ENCODE measurements at places on chromosomes 5 and 9.

DNA sequence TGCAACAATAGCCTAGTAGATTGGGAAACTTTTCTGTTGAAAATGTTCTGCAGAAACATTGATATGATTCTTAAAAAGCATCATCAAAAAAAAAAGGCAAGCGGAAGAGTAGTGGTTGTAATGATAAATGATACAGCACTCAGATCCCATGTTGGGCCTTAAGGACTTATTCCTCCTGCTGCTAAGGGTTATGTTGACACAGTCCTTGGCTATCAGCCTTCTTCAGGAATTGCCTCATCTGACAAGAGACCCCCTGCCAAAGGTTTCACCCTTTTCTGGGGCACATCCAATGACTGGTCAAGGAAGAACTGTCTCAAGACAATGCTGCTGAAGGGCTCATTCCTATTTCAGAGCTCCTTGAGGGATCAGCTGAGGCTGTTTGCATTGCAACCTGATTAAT, 44.3 kb upstream of the MAMDC2 start:
- no peak for DNase-seq

DNA sequence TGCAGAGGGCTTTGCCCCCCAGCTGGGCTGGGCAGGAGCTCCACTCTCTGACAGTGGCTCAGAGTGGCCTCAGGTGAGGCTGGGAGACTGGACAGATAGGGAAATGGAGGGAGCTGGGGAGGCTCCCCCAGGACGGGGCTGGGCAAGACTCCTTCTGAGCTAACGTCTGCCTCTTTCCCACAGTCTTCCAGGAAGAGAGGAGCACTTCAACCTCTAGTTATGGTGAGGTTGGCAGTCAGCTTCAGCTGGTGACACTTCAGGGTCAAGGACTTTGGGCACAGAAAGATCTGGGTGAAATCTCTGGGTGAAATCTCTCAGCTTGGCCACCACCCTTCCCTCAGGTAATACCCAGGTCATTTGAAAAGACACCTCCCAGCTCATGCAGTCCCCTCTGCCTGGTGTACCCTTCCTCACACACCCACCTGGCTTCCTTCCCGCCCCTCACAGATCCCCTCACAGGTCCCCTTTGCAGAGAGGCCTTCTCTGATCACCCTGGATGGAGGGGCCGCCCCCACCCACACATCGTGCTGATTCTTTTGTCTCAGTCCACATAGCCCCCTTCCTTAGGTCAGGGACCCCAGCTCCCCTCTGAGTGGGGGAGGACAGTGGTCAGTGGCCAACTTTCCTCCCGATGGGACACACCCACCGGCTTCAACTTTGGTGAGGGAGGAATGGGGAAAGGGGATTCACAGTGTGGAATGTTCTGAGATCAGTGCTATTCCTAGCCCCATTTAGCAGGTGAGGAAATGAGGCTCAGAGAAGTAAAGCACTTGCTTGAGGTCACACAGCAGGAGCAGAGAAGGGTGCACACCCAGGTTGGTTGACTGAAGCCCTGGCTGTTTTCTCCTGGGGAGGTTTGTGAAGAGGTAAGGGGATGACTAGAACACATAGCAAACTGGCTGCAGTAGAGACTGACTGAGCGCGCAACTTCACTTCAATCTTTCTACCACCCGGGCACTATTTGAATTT, 15.8 kb upstream of the NEURL1B start:
- no peak for DNase-seq

- DNase-seq: no peak
Measured at GRCh38 chr5:177316005-177316404, 4.3 kb upstream of the MXD3 start.

- no peak for DNase-seq
Measured at GRCh38 chr9:90559075-90560073, 83.2 kb downstream of the DIRAS2 start.

GRCh38 chr5:5634817-5635216, 212.3 kb downstream of the ICE1 start:
- no peak for DNase-seq

DNA sequence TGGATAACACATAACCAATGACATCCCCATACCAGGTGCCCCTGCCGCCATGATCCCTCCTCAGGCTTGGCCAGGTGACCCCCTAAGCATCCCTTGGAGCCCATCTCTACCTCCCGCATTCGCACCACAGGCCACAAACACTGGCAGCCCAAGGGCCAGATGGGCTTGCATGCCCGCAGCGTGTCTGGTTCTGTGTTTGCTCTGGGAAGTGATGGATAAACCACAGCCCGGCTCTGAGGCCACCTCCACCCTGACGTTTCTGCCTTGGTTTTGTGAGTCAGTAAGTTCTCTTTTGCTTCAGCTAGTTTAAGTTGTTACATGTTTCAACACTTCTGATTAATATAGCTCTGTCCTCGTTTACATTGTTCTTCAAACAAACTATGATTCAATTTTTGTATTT, 172.4 kb upstream of the PHYKPL start:
- DNase-seq: no peak

GRCh38 chr9:29838491-29839020, 2265.3 kb upstream of the C9orf72 start:
- no peak for DNase-seq

GRCh38 chr5:9421884-9422283, 124.0 kb downstream of the SEMA5A start:
- DNase-seq: no peak

DNA sequence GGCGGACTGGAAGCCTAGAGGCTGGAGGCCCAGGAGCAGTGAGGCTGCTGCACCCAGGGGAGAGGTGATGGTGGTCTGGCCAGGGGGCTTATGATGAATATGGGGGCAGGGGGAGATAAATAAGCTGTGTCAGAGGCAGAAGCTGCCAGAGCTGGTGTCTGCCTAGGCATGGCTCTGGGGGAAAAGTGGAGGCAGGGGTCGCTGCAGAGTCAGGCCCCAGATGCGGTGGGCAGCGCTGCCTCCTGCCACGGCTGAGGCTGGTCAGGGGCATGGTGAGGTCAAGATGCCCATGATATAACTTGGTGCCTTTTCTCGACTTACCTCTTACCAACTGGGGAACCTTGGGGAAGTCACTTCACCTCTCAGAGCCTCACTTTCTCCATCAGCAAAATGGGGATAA, 51.1 kb downstream of the NSG2 start:
- DNase-seq: no peak

- no peak for DNase-seq
Measured at GRCh38 chr5:67306965-67307607, 110.5 kb upstream of the CD180 start.

DNA sequence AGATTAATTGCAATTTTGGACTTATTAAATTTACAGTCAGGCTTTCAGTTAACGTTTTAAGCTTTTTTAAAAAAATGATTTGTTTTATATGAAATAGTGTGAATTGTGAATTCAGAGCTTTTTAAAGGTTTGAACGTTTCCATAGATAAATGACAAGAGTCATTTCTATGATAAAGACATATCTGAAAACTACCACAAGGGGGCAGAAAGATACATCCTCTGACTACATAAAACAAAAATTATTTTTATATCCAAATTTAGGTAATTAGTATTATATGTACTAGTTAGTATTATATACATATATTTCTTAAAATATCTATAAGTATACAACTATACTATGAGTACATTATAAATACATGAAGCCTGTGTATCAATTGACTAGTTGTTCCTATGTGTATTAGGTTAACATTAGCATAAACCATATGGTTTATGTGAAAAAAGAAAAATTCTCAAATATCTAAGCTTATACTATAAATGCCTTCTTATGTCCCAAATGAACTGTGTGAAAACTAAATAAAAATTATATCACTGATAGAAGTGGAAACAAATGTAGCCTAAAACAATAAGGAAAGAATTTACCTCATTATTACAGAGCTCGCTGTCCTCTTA, 155.2 kb downstream of the MEF2C start:
- no peak for DNase-seq

GRCh38 chr5:171307789-171308452, 1.1 kb upstream of the TLX3 start:
- no peak for DNase-seq

DNA sequence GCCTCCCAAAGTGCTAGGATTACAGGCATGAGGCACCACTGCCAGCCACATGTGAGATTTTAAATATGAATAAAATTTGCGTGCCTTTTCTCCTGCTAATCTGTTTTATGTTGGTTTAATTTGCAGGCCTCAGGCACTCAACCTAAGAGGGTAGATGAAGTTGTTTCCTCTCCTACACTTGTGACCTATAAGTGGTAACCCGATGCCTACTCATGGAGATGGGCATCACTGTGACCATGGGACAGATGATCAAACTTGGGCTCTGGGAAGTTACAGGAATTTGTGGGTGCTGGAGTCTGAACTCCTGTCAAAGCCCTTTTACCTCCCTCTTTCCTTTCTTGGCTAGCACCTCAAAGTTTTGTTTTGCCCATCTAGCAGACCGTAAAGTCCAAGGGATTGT, 1.1 kb downstream of the SLC28A3 start:
- DNase-seq: no peak

- no peak for DNase-seq
Measured at GRCh38 chr5:158670201-158670600, 429.5 kb downstream of the EBF1 start.

GRCh38 chr9:98317134-98317857, 61.8 kb upstream of the TBC1D2 start:
- DNase-seq: no peak

DNA sequence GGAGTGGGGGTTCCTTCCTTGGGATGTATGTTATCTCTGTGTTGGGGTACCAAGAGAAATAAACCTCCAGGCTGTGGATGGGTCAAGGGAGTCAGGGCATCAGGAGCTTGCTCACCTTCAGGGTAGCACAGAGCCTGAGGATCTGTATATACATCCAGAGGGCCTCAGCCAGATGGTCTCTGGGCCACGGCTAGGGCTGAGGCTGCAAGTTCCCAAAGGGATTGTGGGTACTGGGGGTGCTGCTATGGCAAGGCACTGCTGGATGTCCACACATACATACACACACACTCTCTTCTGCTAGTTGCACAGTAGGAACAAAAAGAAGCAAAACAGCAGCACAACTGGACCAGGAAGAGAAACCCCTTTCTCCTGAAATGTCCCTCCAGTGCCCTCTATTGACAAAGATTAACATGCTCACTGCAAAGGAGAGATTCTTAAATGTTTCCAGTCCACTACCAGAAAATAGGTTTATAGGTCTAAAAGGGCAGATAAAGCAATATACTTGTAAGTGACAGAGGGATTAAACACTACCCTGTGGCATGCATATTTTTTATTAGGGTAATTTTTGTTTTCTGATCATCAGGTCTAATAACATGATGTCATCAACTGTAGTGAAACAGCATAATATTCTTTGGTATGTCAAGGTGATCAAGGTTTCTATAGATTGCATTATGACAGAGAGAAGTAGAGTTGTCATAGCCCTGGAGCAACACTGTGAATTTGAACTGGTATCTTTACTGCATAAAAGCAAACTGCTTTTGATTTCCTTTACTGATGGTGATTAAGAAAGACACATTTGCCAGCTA, 56.3 kb upstream of the KCNN2 start:
- DNase-seq: no peak

DNA sequence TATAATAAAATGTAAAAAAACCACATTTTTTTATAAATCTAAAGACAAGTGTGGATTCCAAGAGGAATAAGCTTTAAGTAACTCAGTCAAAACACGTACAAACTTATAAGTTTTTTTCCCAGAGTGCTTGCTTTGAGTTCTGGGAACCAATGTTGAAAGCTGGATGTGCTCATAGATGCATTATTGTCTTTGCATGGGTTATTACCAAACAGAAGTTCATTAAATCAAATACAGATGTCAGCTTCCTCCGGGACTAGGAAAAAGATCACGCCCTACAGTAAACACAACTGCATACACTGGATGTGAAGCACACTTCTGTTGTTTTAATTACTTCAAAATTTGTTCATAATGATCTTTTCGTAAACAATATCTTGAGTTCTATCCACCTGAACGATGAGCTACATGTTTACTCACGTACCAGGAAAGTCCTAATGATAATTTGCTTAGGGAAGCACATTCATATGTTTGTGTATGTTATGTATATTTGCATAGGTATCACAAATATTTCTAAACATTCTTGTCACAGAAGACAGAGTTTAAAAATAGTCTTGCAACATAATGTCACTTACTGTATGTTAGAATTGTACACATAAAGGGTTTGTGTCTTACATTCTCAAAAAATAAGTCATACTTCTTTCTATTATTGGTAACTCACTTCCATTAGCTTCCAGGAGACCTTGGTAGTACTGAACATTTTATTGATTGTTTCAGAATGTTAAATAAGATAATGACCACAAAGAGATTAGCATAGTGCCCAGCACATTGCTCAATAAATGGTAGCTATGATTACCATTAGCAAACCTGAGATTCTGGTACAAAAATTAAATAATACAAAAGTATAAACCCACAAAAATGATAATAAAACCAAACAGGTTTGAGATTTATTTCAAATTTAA, 427.4 kb downstream of the CETN3 start:
- DNase-seq: no peak

- DNase-seq: no peak
Measured at GRCh38 chr9:5518171-5518936, 8.0 kb downstream of the PDCD1LG2 start.

DNA sequence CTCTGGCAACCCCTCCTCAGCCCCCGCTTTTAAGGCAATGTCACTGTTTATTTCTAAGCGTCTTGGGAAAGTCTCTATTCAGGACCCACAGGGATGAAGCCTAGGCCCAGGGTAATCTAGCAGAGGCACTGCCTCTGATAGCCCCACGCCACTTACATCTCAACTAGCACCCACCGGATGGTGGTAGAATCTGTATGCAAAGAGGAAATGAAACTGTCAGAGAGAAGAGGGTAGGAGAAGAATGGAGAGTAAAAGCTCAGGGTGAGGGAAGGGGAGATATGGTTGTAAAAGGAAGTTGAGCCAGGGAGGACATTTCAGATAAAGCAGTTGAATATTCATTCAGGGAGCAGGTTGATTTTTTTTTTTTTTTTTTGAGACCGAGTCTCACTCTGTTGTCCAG, 3.0 kb downstream of the FRRS1L start:
- DNase-seq: no peak

GRCh38 chr5:116035123-116035522, 2.9 kb downstream of the ARL14EPL start:
- no peak for DNase-seq

GRCh38 chr9:4538107-4538506, 47.8 kb downstream of the SLC1A1 start:
- DNase-seq: no peak

DNA sequence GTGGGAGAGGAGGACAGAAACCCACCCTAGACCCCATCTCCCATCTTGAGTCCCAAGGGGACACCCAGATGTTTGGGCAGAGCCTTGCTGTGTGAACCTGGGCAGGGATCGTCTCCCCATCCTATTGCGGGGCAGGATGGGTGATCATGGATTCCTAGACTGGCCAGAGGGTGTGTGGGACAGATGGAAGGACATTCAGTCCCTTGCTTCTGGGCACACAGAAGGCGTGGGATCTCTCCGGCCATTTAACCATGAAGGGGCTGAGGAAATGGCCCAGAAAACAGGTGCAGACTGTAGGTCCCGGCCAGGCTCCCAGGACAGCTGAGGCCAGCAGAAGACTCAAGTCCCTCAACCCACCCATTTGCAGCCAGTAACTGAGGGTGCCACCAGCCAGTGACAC, 29.9 kb downstream of the PTGES start:
- DNase-seq: no peak

GRCh38 chr5:175576591-175576990, 81.3 kb upstream of the HRH2 start:
- no peak for DNase-seq

GRCh38 chr5:105773241-105773640, 1897.5 kb downstream of the EFNA5 start:
- no peak for DNase-seq

Measured in PC-9 (cell line).